GM06990 (cell line): ENCODE measurements at places on chromosomes 2 and 18.

DNA sequence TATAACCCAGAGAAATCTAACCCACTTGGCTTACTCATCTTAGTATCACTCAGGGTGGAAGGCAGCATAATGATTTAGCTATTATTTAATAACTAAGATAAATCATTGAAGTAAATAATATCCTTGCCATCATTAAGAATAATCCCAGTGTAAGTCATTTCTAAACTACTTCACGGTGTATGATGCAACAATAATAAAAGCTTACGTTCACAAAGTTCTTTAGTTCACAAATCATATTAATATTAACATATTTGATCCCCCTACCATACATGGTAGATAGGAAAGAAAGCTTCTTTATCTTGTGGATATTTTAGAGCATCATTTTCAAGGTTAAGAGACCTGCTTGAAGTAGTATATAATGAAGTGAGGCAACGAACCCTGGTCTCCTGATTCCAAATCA, 401.0 kb downstream of the NCKAP5 start:
- DNase-seq = no peak

DNA sequence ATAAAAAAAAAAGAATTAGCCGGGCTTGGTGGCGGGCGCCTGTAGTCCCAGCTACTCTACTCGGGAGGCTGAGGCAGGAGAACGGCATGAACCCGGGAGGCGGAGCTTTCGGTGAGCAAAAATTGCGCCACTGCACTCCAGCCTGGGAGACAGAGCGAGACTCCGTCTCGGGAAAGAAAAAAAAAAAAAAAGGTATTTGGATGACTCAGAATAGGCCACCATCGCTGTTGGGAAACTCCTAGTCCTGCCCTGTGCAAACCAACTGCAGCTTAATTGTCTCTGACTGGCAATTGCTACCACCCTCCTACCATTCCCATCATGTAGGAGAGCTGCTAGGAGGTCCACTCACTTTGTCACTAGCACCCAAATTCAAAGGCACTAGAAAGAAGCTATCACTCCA, 43.5 kb downstream of the ATP8B1 start:
- no peak for DNase-seq

GRCh38 chr18:50183556-50183955, 11.4 kb downstream of the MYO5B start:
- DNase-seq = no peak

DNA sequence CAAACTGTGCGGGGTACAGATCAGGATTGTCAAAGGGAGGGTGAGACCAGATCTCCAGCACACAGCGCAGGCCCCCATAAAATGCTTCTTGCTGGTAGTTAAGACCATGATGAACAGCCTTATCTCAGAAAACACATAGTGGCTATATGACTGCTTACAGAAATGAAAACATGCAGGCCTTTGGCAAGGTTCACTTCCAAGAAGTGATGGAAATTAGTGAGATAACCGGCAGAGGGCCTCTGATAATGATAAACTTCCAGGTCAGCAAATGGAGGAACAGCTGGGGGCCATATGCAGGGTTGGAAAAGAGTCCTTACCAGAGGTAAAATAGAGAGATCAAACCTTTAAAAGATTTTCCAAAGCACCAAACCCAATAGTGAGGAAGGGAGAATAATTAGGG, 46.6 kb downstream of the CFAP221 start:
- DNase-seq = no peak

GRCh38 chr2:18498531-18498930, 61.9 kb downstream of the RDH14 start:
- no peak for DNase-seq

DNA sequence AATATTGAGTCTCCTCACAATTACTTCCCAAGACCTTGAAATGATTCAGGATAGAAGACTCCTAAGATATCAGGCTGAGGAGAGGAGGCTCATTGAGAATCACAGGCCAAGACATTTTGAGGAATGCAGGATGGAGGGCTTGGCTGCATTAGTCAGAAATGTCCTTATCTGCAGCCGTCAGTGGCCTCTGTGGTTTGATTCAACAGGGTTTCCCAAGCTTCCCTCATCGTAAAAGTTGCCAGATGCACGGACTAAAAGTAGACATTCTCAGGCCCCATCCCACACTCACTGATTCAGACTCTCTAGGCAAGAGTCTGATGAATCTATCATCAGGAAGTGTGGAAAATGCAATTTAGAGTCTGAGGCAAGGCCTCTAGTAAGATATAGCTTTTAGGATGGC, 34.0 kb upstream of the TMEM178A start:
- no peak for DNase-seq

GRCh38 chr2:168015274-168015953, 232.0 kb downstream of the STK39 start:
- DNase-seq = no peak
